ENCODE measurements at places on chromosomes 11 and 22.

DNA sequence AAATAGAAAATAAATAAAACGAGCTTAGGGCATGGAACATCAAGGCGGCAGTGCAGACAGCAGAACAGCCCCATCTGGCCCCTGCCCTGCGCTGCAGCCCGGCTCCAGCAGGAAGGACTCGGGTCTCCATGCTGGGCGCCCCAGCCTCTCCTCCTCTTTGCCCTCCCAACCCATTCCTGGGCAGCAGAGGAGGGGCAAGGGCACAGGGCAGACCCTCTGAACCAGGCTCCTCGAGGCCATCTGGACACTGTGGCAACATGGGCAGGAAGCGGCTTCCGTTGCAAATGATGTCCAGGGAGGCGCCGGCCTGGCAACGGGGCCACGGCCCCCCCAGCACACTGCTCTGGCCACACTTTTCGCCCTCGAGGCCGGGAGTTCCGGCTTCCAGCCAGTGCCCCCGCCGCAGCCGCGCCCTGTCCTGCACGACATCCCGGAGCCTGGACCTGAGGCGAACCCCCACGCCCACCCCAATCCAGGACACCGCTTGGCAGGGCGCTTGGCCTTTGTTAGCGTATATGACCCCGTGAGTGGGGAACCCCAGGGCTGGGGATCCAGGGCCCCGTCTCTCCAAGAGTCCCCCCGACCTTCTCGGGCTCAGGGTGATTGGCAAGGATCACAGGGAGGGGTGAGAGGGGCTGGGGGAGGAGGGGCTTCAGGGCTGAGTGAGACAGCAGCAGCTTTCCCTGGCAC lies 192.1 kb downstream of the IGLL1 start:
- no peak for DNase-seq

GRCh38 chr11:12474871-12475270 lies 97.5 kb downstream of the PARVA start:
- no peak for DNase-seq

- DNase-seq: no peak
Measured at GRCh38 chr11:95305705-95306104, 74.7 kb upstream of the SESN3 start.

DNA sequence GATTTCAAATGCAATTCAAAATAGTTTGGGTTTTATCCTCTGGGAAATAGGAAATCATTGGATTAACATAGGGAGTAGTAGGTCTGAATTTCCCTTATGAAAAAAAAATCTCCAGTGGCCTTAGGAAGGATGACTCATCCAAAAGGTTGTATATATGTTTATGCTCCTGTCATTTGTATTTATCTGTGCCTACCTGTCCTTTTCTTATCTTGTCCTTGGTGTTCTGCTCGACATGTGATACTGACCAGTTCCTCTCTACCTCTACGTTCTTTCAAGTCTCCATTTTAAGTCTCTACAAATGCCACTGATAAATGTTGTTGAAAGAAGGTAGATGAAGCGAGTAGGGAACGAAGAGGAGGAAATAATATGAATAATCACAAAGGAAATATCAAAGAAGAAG lies 3.0 kb upstream of the SOX6 start:
- no peak for DNase-seq

- DNase-seq: no peak
Measured at GRCh38 chr11:574632-575312, 1.5 kb upstream of the PHRF1 start.
